ENCODE measurements at places on chromosomes 3 and 15.

DNA sequence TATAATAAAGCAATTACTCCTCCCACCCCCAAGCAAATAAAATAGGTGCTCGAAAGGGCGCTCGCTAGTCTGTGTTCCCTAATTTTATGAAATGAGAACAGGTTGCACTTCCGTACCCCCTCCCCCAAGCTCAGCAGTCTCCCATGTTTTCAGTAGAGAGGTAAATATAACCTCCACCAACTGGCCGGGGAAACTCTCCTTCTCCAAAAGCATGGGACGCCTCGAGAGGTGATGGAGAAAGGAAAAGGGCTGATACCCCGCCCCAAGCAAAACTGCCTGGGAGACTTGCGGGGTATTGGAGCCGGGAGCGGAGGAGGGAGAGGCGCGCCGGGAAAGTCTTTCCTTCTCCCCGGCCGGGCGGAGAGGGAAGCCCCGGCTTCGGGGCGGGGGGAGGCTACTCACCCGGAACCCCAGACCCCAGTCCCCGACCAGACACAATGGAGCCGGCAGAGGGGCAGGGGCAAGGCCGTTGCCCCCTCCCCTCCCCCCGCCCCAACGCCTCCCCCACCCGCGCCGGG lies 605 bp downstream of the DCUN1D1 start:
- DNase-seq: peak; percentile 76

GRCh38 chr15:86894269-86894668 lies 814.6 kb downstream of the AGBL1 start:
- DNase-seq: no peak

- DNase-seq: no peak
These were observed 113.9 kb downstream of the POLQ start for GRCh38 chr3:121431726-121432517.

- no peak for DNase-seq
These were observed 135.5 kb upstream of the PTX3 start for GRCh38 chr3:157300981-157301663.

- peak; percentile 82 for DNase-seq
These were observed 30.0 kb upstream of the NR2E3 start for GRCh38 chr15:71780115-71780976.

- peak; percentile 89 for DNase-seq
These were observed 75.1 kb upstream of the VGLL4 start for GRCh38 chr3:11718637-11719405.

DNA sequence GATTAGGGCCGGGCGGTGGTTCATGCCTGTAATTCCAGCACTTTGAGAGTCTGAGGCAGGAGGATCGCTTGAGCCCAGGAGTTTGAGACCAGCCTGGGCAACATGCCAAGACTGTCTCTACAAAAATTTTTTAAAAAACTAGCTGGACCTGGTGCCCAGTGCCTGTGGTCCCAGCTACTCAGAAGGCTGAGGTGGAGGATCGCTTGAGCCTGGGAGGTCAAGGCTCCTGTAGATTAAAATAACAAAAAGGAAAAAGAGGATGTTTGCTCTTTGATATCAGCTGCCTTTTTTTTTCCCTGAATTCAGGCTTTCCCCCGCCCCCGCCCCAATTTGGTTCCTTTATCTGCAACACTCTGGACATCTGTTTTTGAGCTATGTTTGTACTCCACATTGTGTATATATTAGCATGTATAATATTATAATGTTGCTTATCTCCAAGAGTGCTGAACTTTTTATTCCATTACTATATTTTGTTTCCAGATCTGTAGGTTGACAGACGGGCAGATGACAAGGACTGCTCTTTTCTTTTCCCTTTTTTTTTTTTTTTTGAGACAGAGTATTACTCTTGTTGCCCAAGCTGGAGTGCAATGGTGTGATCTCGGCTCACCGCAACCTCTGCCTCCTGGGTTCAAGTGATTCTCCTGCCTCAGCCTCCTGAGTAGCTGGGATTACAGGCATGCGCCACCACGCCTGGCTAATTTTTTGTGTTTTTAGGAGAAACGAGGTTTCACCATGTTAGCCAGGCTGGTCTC lies 4.6 kb downstream of the SNAP23 start:
- DNase-seq: no peak

GRCh38 chr3:9779721-9780457 lies 10.1 kb upstream of the CAMK1 start:
- DNase-seq: no peak

- peak; percentile 79 for DNase-seq
These were observed 2.3 kb downstream of the BBX start for GRCh38 chr3:107524841-107525643.

DNA sequence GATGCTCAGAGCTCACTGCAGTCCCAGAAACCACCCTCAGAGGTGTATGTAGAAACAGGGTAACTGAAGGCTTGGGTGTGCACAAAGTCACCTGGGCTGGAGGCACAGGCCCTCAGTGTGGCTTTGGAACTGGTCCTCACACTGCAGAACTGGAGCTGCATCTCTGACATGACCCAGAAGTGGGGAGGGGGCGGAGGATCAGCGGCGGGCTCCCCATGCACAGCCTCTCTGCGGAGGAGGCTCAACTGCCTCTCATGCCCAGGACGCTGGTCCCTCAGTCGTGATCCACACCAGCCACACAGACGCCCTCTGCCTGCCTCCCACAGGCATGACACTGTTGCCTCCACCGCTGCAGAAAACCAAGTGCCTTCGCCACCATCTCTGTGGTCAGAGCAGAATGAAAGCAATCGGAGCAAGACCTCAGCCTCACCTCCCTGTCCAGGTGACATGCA lies 73.7 kb downstream of the TM2D3 start:
- DNase-seq: peak; percentile 86

DNA sequence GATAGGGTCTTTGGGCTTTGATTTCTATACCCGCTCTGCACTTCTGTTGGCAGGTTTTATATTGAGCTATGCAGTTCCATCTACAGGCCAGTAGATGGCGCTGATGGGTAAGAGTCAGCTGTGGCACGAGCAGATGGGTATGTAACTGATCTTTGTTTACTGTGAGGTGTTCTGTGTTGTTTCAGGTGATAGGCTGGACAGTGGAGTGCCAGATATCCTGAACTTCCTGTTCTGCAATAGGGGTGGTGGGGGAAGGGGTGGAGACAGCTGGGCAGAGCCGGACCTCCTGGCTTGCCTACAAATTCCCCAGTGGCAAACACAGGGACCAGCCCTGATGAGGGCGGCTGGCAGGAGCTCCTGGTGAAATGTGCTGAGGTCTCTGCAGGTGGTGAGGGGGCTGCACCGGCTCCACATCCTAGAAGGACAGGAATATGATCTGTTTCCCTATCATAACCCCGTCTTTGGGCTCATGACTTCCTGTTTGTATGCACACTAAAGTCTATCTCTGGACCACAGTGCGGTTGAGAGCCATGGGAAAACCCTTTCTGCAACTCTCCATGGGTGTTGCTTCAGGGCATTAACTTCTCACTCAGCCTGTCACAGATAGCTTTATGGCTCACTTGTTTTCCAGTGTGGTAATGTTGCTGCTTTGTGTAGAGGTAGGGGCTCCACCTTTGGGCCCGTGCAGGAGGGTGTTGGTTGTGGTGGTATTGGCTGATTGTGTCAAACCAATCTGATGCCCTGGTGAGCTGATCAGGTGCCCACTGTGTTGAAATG lies 13.4 kb upstream of the FAM98B start:
- DNase-seq: peak; percentile 81

DNA sequence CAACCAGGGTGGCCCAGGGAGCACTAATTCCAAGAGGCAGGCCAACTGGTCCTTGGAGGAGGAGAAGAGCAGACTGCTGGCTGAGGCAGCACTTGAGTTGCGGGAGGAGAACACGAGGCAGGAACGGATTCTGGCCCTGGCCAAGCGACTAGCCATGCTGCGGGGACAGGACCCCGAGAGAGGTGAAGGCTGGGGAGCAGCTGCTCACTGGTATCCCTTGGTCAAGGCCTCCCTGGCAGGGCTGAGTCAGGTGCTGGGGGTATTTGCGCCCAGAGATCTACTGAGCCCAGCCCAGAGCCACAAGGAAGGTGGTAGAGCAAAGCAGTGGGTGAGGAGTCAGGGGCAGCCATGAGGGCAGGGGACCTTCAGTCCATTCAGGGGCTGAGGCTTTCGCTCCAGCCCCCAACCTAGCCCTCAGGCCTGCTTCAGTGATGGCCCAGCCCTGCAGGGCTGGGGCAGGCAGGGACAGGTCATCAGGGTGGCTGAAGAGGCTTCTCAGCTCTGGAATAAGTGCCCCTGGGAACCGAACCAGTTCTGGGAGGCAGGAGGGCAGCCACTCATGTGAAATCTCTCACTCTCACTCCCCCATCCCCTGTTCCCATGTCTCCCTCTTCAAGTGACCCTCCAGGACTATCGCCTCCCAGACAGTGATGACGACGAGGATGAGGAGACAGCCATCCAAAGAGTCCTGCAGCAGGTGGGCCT lies 5.6 kb upstream of the DNAJC17 start:
- no peak for DNase-seq

DNA sequence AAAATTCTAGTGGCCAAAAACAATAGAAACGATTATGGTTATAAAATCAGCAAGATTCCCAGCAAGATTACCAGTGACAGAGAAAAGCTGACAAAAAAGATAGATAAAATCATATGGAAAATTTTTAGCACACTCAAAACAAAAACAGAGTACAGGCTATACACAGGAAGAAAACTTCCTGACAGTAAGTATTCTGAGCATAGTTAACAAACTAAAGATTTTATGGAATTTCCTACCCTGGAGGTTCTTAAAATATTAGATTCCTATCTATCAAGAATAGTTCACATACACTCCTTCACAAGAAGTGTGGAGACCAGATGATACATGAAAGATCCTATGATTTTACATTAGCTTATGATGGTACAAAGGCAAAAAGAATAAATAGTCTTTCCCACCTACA lies 50.8 kb downstream of the ZNF148 start:
- DNase-seq: no peak

GRCh38 chr3:104947943-104948342 lies 418.8 kb upstream of the ALCAM start:
- DNase-seq: no peak

DNA sequence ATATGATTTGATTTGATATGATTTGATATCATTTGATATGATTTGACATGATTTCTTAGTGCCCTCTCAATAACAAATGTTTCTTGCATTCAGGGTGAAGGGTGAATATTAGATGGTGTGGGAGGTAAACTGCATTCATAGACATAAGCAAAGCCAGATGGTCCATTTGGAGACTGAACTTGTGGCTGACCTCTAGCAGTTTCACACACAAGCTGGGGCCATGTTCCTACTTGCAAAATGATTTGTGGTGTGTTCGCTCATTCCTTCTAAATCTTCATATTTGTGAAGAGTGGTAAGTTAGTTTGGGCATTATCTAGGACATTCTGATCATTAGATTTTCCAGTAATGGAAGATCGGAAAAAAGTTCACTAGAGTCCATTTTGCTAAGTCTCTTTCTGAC lies 40.5 kb upstream of the CCR4 start:
- no peak for DNase-seq

DNA sequence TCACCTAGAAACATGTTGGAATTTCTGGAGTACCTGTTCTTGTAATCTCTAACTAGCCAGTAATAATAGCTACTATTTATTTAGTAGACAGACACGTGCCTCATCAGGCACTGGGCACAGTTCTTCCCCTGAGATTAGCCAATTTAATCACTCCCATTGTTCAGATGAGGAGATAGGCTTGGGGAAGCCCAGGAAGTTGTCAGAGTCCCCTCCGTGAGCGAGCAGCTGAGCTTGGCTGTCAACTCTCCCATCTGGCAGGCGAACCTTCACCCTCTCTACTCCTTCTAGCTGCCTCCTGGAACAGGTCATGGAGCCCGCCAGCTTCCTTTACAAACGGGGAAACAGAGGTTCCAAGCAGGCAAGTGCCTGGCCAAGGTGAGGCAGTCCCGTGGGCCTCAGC lies 31.1 kb upstream of the FGD5 start:
- peak; percentile 37 for DNase-seq

DNA sequence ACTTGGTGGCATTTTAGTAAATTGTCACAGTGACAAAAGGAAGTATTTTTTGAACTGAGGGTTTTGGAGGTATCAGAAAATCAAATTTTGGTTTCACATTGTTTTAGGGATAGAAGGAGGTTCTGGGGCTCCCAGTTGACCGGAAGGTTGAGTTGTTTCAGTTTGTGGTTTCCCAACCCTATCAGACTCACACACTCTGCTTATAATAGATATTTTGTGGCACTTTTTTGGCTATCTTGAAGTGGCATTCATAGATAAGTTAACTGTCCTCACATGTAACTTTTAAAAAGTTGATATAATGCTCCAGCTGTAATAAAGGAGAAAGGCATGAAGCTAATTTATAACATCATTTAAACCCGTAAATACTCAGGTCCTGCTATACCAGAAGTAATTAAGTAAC lies 12.8 kb downstream of the ARMC8 start:
- no peak for DNase-seq

DNA sequence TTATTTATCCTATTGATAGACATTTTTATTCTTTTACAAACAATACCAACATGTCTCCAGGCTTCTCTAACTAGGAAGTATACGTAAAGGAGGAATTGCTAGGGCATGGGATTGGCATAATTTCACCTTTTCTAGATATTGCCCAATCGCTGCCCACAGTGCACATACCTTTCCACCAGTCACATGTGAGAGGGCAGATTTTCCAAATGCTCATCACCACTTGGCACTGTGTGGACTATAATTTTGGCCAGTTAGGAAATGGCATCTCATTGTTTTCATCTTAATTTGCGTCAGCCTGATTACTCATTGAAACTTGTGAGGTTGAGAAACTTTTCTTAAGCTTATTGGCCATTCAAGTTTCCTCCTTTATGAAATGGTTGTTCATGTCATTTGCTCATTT lies 57.4 kb upstream of the POLR2M start:
- no peak for DNase-seq

DNA sequence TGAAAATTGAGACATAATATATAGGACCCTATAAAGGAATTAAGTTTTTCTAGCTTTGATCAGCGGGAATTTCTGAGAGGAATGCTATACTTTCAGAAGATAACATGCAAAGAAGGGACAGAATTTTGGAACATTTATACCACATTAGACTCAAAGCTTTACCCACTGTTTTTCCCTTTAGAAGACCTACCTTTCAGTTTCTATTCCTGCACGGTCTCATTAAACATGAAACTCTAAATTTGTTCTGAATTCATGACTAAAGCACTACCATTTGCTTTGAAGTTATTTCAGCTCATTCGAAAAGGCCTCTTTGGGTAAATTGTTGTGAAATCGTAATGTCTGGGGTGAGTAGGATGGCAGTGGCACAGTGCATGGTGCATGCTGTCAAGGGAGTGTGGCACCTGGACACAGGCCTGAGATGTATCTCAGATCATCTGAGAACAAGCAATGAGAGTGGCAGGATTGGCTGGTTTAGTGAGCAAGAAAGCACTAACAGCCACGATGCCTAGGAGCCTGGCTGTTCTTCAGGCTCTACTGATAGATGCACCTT lies 42.5 kb downstream of the CHCHD4 start:
- no peak for DNase-seq

DNA sequence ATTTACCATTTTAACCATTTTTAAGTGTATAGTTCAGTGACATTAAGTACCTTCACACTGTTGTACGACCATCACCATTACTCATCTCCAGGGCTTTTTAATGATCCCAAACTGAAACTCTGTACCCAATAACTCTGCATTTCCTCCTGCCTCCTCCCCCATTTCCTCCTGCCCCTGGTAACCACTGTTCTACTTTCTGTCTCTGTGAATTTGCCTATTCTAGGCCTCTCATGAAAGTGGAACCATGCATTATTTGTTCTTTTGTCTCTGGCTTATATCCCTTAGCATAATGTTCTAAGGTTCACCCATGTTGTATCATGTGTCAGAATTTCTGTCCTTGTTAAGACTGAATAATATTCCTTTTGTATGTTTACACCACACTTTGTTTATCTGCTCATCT lies 154.2 kb downstream of the MECOM start:
- no peak for DNase-seq

Data from endodermal cell (in vitro differentiated cells).